ENCODE measurements at places on chromosomes 5 and 9. TPM values are rescaled to one million over a fixed set of nuclear protein-coding genes. Genes with fewer than 3 reads are reported as not detected.
A peak's percentile ranks its signal among the peaks of the same experiment; 100 is the strongest.

GRCh38 chr9:30065888-30066287, 2318.6 kb upstream of the ACO1 start:
- no peak for DNase-seq

- DNase-seq, result no peak
Observed at GRCh38 chr9:129405089-129405826, 215.6 kb downstream of the C9orf50 start.

- DNase-seq, result no peak
Observed at GRCh38 chr5:34715711-34716110, 59.6 kb downstream of the RAI14 start.

GRCh38 chr5:2188661-2189060, 305.9 kb upstream of the IRX4 start:
- no peak for DNase-seq

- DNase-seq, result no peak
Observed at GRCh38 chr5:110159202-110159601, 469.5 kb downstream of the MAN2A1 start.

GRCh38 chr5:174734571-174735497, 10.5 kb downstream of the MSX2 start:
- DNase-seq, result no peak

DNA sequence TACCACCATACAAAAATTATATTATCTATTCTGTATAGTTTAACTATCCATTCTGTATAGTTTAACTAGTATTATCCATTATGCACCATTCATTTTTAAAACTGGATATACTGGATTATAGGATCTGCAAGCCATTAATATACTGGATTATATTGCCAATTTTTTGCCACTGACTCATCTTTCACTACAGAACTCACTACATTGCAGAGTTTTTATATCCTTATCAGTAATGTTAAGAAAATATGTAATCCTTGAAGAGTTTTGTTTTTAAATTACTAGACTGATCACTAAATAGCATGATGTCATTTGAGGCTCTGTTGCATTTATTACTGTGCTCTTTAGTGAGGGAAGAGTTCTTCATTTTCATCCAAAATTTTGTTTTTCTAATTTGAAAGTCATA, 109.8 kb upstream of the SNX2 start:
- DNase-seq, result no peak

DNA sequence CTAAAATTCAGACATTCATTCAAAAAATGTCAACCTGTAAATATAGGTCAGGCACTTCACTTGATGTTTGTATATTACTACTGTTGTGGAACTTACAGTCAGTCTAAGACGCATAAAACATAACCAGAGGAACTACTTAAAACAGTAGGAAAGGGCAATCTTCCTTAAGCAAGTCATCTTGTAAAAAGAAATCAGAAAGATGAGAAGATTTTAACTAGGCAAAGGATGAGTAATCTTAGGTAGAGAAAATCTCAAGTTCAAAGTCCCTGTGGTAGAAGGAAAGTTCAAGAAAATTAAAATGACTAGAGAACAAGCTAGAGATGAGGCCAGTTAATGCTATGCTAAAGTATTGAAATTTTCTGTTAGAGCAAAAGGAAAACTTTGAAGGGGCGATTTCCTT, 152.4 kb downstream of the RAPGEF6 start:
- no peak for DNase-seq

- DNase-seq, result peak; percentile 85
Observed at GRCh38 chr9:114271556-114272510, 51.1 kb upstream of the ORM1 start.

RNF180 gene
- 49.6 TPM for total RNA-seq

LCN6 gene
- 36.9 TPM for total RNA-seq

FBP2 gene
- total RNA-seq, result not detected

PARP8 gene
- total RNA-seq, result 27.4 TPM

PCDHB11 gene
- 3.6 TPM for total RNA-seq

ARL14EPL gene
- total RNA-seq, result not detected
